ENCODE measurements at places on chromosomes 5 and 9.

DNA sequence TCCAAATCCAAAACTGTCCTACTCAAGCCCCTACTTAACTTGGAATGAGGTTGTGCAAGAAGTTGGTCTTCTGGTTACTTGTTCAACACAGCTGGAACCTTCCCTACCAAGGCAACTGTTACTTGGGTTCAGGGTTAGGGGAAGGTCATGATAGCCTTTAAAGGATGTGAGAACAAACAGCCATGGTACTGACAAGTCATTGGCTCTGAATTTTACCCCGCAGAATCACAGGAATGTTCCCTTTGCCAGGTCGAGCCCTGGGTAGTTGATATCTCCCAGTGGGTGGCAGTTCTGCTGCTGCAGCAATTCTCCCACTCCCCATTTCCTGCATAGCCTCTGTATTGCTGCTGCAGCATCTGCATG, 396.1 kb upstream of the MPDZ start:
- DNase-seq: no peak

DNA sequence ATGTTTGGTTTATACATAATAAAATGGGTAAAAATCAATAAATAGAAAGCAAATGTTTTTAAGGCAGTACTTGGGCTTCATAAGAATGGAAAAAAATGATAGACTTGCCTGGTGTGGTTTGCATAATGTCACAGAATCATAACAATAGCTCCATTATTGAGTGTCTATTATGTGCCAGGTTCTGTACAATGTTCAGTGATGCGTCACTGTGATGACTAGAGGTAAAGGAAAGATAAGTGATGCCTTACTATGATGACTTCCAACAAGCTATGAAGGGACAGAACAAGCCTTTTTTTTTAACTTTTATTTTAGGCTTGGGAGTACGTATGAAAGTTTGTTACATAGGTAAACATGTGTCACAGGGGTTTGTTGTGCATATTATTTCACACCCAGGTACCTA, 128.8 kb downstream of the TMC1 start:
- no peak for DNase-seq

- no peak for DNase-seq
Measured at GRCh38 chr5:56529666-56530430, 285.5 kb upstream of the MAP3K1 start.

DNA sequence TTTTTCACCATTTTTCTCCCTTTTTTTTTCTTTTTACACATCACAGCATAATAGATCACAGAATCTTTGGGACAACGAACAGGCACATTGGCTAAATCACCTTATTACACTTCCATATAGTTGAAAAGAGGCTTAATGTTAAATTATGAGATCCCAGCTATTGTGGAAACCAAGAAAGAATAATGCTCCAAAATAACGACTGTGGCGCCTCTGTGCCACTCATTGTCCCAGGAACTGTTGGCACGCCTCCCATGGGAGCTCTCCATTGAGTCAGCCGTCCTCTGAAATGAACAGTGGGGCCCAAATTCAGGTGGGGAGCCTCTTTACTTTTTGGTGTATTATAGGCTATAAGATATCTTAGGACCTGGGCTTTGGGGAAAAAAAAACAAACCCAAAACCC, 82.2 kb upstream of the NFIB start:
- DNase-seq: no peak

DNA sequence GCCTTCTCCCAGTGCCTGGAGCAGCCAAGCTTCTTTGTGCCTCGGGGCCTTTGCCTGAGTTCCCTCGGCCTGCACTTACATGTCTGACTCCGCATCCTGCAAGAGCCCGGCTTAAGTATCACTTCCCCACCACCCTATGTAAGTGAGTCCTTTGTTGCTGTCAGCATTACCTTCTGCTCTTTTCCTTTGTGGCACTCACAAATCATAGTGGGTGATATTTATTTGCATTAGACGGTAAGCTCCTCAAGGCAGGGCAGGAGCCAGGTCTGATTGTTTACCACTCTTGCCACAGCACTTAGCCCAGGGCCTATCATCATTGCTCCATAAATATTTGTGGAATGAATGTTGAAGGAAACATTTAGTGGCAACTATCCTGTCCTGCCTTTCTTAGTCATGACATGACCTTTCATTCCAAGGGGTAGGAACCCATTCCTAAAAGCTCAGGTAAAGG, 4.8 kb downstream of the GM2A start:
- no peak for DNase-seq
